Activated T-helper 1 cell treated with anti-CD3 and anti-CD28 coated beads, Interleukin-12 subunit alpha, Interleukin-12 subunit beta, Interleukin-2, Interleukin-4 antibody, amounts not matched to agents 30 ng/mL and 10 ng/mL and 1 ng/mL, durations not matched to agents 14 hours and 24 hours and 36 hours (primary cell): ENCODE measurements at places on chromosomes 6 and 20. TPM values are rescaled to one million over a fixed set of nuclear protein-coding genes. Genes with fewer than 3 reads are reported as not detected.

The TFAP2B gene
- total RNA-seq: not detected in 2 replicates

The GPLD1 gene
- 0.22 and 0.39 TPM in 2 replicates for total RNA-seq

The L3MBTL1 gene
- 8.7 and 8.9 TPM in 2 replicates for total RNA-seq

The OXT gene
- total RNA-seq: not detected in 2 replicates

The FAM209B gene
- total RNA-seq: 1.2 and 1.4 TPM in 2 replicates
